ENCODE measurements at places on chromosomes 1 and 21.

- no peak for DNase-seq
These were observed 64.0 kb downstream of the CTH start for GRCh38 chr1:70475023-70475422.

GRCh38 chr1:190583862-190584261, 106.2 kb upstream of the BRINP3 start:
- no peak for DNase-seq

DNA sequence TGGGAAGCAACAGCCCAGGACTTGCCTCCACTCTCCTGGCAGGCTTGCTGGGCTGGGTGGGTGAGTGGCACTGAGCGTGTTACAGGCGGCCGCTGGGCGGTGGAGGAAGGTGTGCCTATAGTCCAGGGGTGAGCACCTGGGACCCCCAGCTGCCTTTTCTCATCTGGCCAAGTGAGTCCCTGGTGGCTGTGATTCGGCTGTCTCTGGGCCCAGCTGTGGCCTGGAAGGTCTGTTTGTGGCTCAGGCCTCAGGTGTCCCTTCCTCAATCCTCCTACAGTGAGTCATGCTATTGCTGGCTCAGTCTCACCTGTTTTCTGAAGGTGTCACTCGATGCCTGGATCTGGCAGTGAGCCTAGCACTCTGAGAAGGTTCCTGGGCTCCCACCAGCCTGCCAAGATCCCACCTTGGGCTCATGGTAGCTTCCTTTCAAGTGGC, 564.2 kb downstream of the PTPRU start:
- no peak for DNase-seq

GRCh38 chr1:107139833-107140702, 771 bp upstream of the NTNG1 start:
- DNase-seq = peak; percentile 25

- no peak for DNase-seq
These were observed 88.6 kb upstream of the HNRNPU start for GRCh38 chr1:244952940-244953339.

DNA sequence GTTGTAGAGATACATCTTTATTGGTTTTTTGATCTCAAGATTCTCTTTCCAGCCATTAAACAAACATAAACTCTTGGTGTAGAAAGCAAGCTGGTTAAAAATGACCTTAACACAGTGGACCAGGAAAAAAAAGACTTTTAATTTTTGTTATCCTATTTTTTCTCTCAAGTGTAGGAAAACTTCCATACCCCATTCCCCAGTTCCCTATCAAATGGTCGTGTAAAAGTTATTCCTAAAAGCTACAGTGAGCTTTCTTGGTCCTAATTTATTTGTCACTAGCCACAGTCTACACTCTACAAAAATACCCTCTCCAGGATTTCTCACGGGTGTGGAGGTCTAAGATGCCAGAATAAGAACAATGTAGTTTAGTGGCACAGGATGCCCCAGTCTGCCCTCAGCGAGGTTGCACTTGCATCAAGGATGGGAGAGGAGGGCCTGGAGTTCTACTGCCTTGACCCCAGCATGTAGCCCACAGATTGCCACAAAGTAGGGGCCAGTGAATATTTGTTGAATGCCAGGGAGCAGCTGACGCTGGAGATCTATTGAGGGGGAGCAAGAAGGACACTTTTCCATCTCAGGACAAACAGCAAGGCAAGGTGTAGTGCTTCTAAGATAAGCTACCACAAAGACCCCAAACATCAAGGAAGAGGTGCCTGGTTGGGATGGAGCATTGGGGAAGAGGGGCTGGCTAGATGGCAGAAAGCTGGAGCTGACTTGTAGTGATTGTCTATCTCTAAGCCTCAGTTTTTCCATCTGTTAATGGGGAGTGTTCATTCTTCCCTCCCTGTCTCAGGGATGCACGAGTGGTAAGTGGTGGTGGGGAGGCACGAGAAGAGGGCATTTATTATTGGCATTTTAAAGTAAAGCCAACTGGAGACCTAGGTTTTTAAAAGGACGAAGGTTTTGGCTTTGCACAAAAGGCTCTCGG, 1.8 kb downstream of the MYCL start:
- no peak for DNase-seq

DNA sequence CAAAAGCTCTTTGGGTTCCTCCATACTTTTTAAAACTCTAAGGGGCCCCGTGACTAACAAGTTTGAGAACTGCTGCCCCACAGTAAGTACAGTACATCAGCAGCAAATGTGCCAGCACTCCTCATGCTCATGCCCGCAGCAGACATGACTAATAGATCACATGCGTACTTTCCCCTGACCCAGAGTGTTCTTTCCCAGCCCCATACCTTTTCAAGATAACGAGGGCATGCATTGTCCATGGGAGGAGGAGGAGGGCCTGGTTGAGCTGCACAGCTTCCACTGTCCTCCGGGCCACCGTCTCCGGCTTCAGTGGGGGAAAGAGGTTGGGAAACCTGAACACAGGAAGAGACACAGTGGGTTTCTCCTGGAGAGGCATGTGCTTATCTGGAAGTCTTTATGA, 45.5 kb downstream of the DHRS3 start:
- no peak for DNase-seq

DNA sequence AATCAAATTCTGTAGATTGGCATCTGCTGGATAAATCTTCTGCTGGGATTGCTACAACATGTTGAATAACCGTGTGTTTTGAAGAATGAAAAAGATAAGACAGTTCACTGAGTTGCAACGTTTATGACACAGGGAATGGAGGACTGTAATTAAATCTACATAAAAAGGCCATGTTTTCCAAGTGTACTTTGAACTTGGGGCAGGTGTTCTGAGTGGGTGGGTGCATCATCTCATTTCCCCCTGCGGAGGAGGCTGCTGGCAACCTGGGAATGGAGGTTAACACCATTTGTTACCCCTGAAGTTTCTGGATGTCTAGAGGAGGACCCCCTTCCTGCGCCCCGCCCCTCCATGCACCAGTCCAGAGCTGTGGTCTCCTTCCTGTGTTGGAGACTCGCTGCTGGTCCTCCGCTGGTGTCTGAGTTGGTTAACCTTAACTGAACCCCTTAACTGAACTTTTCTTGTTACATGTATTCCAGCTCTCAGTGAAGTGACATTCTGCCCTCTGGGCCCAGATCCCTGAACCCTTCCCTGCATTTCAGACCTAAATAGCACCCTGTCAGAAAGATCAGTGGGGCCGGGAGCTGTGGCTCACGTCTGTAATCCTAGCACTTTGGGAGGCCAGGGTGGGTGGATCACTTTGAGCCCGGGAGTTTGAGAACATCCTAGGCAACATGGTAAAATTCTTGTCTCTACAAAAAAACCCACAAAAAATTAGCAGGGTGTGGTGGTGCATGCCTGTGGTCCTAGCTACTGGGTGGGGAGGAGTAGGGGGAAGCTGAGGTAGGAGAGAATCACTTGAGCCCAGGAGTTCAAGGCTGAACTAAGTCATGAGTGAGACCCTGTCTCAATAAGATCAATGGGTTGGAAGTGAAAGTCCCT, 31.8 kb downstream of the UCK2 start:
- no peak for DNase-seq

DNA sequence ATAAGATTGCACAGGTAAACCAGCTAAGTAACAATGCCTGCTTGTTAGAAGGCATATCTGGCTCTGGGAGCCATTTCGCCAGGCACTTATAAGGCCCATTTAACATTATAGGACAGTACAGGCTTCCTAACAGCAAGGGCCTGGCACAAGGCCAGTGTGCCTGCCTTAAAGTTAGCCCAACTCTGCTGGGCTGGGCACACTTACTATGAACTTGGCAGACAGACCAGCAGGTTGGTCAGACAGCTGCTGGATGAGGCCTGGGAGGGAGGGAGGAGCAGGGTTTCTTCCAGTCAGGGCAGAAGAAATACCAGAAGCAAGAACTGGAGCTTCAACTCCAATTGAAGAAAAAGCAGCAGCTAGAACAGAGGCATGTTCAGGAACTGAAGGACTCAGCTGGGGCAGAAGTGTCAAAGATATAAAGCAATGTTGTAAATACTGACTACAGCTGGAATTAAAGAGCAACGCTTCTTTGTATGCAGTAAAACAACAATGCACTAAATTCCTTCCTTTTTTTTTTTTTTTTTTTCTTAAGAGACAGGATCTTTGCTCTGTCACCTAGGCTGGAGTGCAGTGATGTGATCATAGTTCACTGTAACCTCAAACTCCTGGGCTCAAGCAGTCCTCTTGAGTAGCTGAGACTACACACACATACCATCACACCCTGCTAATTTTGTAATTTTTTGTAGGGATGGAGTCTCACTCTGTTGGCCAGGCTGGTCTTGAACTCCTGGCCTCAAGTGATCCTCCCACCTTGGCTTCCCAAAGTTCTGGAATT, 4.9 kb downstream of the CACHD1 start:
- peak; percentile 95 for DNase-seq

DNA sequence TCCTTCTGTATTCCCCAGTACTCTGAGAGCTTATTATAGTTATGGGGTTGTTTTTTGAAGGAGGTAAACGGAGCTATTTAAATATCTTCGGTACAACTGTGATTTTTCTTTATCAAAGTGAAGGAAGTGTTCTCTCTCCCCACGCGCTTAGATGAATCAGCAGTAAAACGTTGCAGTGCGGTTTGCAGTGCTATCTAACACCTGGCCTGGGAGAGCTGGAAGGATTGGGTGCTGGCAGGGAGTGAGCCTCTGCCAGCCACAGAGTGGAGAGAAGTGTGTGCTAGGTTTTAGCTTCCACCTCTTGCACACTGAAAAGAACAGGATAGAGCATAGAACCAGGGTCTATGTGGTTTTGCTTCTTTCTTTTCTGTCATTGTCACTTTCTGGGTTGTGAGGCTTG, 165.9 kb downstream of the SDCCAG8 start:
- DNase-seq = peak; percentile 22

DNA sequence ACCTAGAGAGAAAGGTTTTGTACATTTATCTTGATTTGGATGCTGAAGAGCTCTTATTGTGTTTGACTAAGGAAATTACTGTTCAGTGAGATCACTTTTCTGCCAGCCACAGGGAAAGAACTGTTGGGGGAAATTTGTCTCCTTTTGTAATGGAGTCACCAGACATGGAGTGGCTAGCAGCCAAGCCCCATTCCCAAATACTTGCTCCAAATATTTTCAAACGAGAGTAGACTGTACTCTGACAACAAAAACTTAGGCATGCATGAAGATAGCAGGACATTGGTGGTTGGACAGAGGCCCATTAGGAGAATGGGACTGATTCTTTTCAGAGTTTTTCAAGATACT, 21.1 kb downstream of the IPO9 start:
- peak; percentile 92 for DNase-seq

DNA sequence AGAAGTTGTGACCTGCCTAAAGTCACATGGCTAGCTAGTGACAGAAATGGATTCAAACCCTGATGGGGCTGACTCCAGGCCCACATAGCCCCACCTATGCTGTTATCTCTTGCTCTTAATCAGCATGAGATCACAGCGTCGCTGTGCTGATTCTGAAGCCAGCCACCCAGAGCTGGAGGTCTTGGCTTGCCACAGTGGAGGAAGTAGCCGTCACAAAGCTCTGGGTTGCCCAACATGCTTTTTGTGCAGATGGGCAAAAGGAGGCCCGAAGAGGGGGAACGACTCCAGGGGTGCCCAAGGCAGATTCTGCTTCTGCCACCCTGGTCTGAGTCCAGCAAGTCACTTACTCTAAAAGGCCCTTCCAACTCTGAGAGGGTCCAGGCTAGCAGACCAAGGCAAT, 14.7 kb upstream of the MFSD2A start:
- no peak for DNase-seq

GRCh38 chr1:63818567-63819325, 44.9 kb downstream of the ROR1 start:
- DNase-seq = no peak

- DNase-seq = no peak
These were observed 44.0 kb downstream of the ZSCAN20 start for GRCh38 chr1:33516428-33516827.

DNA sequence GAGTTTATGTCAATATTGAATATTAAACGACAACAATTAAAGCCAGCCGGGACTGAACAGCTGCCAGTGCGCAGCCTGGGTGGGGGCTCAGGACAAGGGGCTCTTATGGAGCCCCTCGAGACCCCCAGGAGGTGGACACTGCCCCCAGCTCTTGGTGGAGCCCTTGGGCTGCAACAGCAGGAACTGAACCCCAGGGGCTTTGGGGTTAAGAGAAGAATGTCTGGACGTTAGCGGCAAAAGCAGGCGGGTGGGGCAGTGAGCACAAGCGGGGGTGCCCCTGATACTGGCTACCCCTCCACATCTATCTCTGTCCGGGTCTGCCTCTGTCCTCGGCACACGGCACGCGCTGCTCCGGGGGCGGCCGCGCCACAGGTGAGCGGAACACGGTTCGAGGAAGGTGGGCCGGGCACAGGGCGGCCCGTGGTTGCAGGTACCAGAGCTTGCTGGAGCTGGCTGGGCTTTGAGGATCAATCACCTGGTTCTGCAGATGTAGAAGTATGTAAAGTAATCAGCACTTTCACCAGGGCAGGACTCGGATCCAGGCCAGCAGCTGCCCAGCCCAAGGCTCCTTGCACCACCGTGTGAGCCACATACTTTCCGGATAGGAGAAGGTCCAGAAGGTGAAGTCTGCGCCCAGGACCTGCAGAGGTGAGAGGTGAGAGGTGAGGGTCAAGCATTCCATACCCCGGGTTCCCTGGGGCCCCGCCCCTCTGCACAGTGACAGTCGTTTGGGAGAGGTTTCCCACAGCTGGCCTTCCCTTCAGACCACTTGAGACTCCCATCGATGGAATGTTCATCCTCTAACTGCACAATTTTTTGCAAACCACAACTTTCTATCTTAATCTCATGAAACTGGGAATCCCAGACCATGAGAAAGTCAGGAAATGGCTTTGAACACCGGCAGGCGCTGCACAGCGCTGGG, 12.4 kb upstream of the POFUT2 start:
- no peak for DNase-seq

DNA sequence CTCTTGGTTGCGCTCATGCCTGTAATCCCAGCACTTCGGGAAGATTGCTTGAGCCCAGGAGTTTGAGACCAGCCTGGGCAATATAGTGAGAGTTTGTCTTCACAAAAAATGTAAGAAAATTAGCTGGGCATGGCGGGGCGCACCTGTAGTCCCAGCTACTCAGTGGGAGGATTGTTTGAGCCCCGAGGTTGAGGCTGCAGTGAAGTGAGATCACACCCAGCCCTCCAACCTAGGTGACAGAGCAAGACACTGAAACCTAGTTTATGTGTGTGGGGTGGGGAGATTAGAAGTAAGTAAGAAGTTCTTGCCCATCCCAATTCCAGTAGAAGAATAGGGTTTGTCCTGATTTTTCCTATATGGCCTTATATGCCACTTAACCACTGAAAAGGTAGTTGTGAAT, 2.0 kb downstream of the RPL5 start:
- no peak for DNase-seq
